ENCODE measurements at places on chromosomes 2 and 18.

GRCh38 chr2:156110890-156111289 lies 221.6 kb downstream of the NR4A2 start:
- DNase-seq = no peak

GRCh38 chr2:61443342-61444041 lies 27.4 kb downstream of the USP34 start:
- DNase-seq = no peak

DNA sequence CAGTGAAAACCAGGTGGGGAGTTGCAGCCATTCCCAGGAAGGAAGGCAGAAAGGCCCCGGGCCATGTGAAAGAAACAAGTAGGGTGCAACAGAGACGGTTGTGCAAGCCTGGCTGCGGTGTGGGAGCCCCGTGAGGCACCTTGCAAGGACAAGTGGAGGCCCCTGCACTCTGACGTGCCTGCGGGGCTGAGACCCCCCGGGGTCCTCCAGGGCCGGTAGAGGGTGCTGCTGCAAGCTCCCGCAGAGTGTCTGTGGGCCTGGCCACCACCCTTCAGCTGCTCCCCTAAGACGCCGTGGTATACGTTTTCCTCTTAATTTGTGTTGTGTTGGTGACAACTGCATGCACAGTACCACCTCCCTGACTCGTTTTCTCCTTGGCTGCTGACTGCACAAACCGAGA lies 27.4 kb upstream of the MC5R start:
- DNase-seq = no peak

DNA sequence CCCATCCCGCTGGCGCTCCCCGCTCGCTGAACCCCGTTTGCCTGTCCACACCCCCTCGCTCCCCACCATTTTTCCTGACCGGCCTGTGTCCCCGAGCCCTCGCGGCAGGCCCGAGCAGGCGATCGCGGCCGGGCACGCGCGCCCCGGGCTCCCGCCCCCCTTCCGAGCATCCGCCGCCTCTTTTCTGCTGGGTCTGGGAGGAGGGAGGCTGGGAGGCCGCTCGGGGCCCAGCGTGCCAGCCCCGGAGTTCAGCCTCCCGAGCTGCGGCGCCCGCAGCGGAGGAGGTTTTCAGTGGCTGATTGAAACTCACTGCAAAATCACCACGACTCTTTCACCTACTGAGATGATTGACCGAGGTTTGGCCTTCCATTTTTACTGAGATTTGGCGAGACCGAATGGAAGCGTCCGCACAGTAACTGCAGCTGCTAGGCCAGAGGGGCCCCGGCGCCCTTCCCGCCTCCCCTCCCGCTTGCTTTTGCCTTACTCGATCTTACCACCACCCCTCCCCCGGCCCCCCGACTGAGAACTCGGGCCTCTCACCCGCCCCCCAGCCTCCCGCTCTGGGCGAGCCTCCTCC lies 4.8 kb downstream of the SOX11 start:
- DNase-seq = no peak

- DNase-seq = no peak
These were observed 115.1 kb downstream of the NAB1 start for GRCh38 chr2:190763901-190764514.

DNA sequence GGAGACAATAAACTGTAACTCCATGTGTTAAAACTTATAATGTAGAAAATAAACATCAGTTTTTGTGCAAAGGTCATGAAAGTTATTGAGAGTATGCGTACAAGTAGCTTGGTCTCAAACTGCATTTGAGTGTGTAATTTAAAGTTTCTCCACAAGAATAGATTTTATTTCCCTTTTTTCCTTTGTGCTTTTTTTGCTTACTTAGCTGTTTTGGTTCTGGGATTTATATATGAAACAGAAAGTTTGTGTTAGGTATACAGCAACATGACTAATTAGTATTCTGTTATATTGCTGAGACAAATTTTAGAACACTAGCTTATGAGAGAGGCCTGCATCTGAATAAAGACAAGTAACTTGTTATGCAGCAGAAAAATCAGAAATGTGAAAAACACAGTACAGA lies 67.5 kb downstream of the GTF2A1L start:
- no peak for DNase-seq

DNA sequence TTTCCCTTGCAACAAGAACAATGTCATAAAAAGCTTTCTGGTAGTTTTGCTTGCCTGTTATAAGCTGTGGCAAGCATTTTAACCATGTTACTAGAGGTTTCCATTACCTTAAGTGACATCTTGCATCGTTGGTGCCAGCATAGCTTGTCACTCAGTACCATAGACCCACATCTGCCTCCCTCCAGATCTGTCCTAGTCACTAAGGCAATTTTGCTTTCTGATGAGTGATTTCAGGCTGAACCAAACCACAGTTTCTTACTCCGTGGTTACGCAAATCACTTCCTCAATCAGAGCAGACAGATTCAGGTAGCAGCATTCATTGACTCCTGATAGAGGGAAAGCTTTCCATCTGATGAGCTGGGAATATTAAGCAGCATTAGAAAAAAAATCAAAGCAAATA lies 1057.5 kb upstream of the FAM98A start:
- DNase-seq = no peak

- no peak for DNase-seq
These were observed 97.3 kb downstream of the FMNL2 start for GRCh38 chr2:152432206-152432653.

DNA sequence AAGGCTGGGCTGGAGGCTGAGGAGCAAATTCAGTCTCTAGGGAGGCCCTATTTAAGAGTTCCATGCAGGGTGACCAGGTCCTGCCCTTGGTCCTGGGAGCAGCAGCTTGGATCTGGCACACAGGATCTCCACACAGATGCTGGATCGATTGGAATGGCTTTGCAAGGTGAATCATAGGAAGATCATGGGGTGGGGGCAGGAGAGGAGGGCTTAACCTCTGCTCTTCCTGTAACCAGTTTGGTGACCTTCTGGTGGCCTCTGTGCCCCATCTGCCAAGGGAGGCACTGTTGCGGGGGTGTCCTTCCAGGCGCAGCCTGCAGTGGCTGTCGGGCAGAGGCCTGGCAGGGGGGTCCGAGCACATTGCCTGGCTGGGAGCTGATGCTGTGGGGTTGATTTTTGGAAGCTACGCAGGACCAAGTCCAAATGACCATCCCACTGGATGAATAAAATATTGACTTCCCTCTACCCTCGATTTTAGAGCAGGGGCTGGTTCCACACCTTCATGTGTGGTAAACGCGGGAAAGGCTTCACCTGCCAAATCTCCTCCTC lies 79.7 kb downstream of the EDAR start:
- no peak for DNase-seq

DNA sequence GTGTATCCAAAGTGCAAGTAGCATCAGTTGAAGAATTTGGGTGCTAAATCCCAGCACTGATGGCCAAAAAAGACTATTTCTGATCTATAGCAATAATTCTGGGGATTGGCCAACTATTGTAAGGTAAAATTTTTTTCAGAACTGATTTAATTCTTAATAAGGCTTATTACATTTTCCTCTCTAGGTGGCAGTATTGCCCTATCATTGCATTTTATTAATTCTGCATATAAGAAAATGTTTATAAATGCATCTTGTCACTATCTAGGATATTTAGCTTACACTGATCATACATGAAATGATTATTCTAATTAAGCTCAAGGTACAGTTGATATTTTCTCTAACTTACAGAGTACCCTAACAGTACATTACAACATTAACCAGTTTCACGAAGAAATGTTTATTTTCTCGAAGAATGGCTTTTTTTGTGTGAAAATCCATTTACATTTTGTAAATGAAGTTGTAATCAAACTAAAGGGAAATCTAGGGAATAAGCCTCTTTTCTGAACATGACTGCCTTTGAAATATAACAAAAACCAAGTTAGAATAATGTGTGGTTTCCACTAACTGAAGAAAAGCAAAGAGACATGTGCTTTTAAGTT lies 11.0 kb downstream of the TTN start:
- no peak for DNase-seq

All from stimulated activated CD8-positive, alpha-beta memory T cell treated with anti-CD3 and anti-CD28 coated beads, Interleukin-7, amount 100 ng/mL, for 1 hour (primary cell).